Neural progenitor cell (in vitro differentiated cells): ENCODE measurements at places on chromosomes 5 and 9.
A peak's percentile ranks its signal among the peaks of the same experiment; 100 is the strongest.

- no peaks in the 10 kb centered on the region for H3K27me3 ChIP-seq
- H3K36me3 ChIP-seq, result no peaks in the 10 kb centered on the region
- H3K4me3 ChIP-seq, result no peak overlapping the region
- no peak for DNase-seq
- H3K4me1 ChIP-seq, result peaks cover 4% of the 10 kb centered on the region
- no peak overlapping the region for H3K27ac ChIP-seq
Observed at GRCh38 chr5:95780597-95780996, 41.9 kb downstream of the GLRX start.

- no peak overlapping the region for H3K4me3 ChIP-seq
- H3K4me1 ChIP-seq, result peaks cover 7% of the 10 kb centered on the region
- no peak overlapping the region for H3K27ac ChIP-seq
- H3K36me3 ChIP-seq, result no peaks in the 10 kb centered on the region
- no peaks in the 10 kb centered on the region for H3K27me3 ChIP-seq
Observed at GRCh38 chr5:62315376-62316175, 9.6 kb downstream of the KIF2A start.

- peaks cover 6% of the 10 kb centered on the region for H3K4me1 ChIP-seq
- no peak overlapping the region for H3K27ac ChIP-seq
- DNase-seq, result no peak
- no peaks in the 10 kb centered on the region for H3K36me3 ChIP-seq
Observed at GRCh38 chr5:57450991-57451876, 31.4 kb downstream of the ACTBL2 start.

DNA sequence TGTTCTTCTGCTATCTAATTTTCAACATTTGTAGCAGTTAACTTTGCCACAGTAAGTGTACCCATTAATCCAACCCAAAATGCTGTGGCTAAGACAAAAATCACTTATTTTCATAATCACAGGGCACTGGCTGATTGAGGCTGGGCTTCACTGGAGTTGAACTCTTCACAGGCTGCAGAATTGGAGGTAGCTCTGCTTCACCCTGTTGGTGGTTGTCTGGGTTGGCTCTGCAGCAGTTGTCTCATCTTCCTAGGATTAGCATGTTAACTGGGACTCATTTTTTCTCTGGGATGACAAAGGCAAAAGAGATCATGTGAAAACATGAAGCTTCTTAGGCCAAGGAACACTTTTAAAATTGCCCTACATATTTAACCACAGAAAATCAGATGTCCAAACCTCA lies 518.9 kb downstream of the TLR4 start:
- no peak overlapping the region for H3K27ac ChIP-seq
- H3K36me3 ChIP-seq, result no peaks in the 10 kb centered on the region
- H3K27me3 ChIP-seq, result no peaks in the 10 kb centered on the region
- H3K4me1 ChIP-seq, result no peaks in the 10 kb centered on the region
- H3K4me3 ChIP-seq, result no peak overlapping the region
- no peak for DNase-seq

DNA sequence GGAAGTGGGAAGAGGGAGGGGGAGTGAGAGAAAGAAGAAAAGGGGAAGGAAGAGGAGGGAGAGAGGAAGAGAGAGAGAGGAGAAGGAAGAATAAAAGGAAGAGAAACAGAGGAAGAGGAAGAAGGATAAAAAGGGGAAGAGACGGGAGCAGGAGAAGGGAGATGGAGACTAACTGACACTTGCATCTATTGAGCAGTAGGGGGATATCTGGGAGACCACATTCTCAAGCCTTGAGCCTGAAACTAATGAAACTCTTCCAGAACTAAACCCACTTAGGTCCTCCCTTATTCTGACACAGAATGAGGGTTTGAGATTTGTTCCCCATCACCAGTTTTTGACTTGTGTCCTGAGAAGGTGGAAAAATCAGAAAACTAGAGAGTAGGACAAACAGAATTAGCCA lies 533.3 kb downstream of the CDH12 start:
- H3K4me3 ChIP-seq, result no peak overlapping the region
- no peaks in the 10 kb centered on the region for H3K36me3 ChIP-seq
- peak; percentile 9 for DNase-seq
- no peaks in the 10 kb centered on the region for H3K27me3 ChIP-seq
- no peak overlapping the region for H3K27ac ChIP-seq
- H3K4me1 ChIP-seq, result no peaks in the 10 kb centered on the region

- H3K4me1 ChIP-seq, result no peaks in the 10 kb centered on the region
- H3K36me3 ChIP-seq, result no peaks in the 10 kb centered on the region
- H3K27me3 ChIP-seq, result no peaks in the 10 kb centered on the region
- no peak for DNase-seq
Observed at GRCh38 chr5:151113651-151114050, 32.8 kb upstream of the TNIP1 start.

- no peak for DNase-seq
- no peaks in the 10 kb centered on the region for H3K36me3 ChIP-seq
- no peak overlapping the region for H3K4me3 ChIP-seq
- no peak overlapping the region for H3K27ac ChIP-seq
- H3K4me1 ChIP-seq, result no peaks in the 10 kb centered on the region
Observed at GRCh38 chr5:112528928-112529327, 109.9 kb upstream of the EPB41L4A start.

DNA sequence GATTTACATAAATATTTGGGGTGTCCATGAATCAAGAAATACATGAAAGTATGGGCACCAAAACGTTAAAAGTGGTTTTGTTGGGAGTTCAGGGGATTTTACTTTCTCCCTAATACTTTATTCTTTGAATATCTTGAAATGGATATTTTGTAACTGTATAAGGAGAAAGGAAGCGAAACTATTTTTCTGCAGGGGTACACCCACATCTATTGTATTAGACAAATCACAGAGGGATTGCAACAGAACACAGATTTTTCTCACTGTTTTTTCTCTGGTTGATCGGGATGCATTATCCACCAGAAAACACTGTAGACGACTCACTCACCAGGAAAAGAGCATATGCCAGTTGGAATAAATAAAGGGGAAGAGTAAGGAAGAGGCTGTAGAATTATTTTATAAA lies 1.2 kb upstream of the RABGAP1 start:
- DNase-seq, result no peak
- peaks cover 10% of the 10 kb centered on the region for H3K4me1 ChIP-seq
- H3K4me3 ChIP-seq, result no peak overlapping the region
- no peaks in the 10 kb centered on the region for H3K27me3 ChIP-seq

DNA sequence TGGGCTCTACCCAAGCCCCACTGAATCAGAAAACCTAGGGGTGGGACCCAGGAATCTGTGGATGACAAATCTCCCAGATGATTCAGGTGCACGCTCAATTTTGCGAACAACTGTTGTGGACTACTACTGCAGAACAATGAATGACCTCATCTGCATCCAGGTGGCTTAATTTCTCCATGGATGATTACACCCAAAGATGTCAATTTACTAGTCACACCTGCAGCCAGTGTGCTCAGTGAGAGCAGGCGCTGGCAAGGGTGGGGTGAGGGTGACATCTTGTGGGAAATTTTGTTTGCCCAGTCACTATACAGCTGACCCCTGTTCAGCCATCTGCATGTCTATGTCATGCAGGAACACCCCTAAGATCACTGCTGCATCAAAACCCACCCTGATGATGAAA lies 118.2 kb downstream of the ENTREP1 start:
- H3K4me1 ChIP-seq, result peaks cover 11% of the 10 kb centered on the region
- DNase-seq, result no peak
- H3K27ac ChIP-seq, result no peak overlapping the region
- H3K4me3 ChIP-seq, result no peak overlapping the region
- H3K27me3 ChIP-seq, result no peaks in the 10 kb centered on the region
- H3K36me3 ChIP-seq, result no peaks in the 10 kb centered on the region

DNA sequence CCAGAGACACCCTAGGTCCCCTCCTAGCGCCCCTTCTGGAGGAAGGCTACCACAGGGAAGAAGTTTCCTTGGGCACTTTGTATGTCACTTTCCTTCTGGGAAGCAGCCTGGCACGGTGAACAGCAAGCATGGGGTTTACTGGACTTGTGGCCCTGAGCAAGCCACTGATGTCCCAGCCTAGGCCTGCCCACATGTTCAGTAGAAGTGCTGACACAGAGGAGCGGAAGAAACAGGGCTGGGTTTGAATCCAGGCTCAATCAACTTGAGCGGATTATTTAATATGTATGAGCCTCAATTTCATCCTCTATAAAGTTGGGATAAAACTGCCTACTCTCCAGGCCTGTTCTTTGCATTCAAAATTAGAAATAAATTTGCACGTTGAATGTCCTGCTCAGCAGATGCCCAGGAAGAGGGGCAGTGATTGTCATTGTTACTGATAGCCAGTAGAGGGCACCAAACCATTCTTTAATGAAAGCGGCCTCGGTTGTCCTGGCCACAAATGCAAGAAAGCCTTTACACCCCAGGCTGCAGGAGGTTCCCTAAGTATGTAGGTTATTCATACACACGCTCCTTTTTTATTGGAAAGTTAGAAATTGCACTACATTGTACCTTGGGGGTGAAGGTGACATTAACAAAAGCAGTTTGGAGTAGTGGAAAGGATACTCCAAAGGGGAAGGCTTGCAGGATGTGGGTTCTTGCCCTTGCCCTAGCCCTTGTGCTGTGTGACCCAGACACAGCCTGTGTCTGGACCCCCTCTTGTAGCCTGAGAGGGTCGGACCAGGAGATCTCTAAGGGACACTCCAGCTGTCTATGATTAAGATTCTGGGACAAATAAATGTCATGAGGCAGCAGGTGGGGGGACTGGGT lies 13.4 kb upstream of the XPA start:
- H3K27ac ChIP-seq, result no peak overlapping the region
- no peaks in the 10 kb centered on the region for H3K36me3 ChIP-seq
- no peak overlapping the region for H3K4me3 ChIP-seq
- H3K27me3 ChIP-seq, result peaks cover 66% of the 10 kb centered on the region

DNA sequence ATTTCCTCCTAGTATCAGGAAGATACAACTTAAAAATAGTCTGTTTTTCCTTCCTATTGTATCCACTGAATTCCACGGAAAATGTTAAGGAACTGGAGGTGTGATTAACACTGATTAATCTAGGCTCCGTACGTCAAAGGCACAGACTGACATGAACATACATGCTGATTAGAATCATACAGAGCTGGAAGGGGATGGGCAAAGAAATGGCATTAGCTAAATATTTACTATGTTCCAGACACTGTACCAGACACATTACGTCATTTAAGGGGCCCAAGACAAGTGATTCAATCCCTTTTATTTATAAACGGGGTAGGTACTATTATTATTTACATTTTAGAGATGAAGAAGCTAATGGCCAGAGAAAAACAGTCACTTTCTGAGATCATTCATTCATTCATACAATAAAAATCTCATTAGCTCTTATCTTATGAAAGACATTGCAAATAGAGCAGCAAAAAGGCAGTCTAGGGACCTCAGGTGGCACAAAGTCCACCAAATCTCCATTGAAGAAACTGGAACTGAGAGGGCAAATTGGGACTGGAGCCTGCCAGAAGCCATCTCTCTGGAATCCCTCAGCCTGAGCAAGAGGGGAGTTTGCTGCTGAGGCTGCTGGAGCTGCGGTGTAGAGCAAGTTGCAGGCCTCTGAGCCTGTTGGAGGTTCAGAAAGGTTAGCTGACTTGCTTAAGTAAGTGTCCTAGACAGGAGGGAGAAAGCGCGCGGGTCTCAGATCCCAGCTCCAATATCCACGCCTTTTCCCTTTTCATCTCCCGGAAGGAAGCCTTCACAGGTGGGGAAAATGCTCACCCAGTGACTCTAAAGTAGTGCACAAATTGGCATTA lies 1.6 kb upstream of the TGFBR1 start:
- peak; percentile 52 for DNase-seq
- peaks cover 16% of the 10 kb centered on the region for H3K27me3 ChIP-seq
- H3K4me3 ChIP-seq, result peak overlapping the region; percentile 51
- no peaks in the 10 kb centered on the region for H3K36me3 ChIP-seq

- no peak for DNase-seq
- no peak overlapping the region for H3K27ac ChIP-seq
- no peaks in the 10 kb centered on the region for H3K27me3 ChIP-seq
- no peaks in the 10 kb centered on the region for H3K4me1 ChIP-seq
Observed at GRCh38 chr5:142792865-142793232, 22.7 kb downstream of the ARHGAP26 start.
